ENCODE measurements at places on chromosomes 1 and 21. TPM values are rescaled to one million over a fixed set of nuclear protein-coding genes. Genes with fewer than 3 reads are reported as not detected.

DNA sequence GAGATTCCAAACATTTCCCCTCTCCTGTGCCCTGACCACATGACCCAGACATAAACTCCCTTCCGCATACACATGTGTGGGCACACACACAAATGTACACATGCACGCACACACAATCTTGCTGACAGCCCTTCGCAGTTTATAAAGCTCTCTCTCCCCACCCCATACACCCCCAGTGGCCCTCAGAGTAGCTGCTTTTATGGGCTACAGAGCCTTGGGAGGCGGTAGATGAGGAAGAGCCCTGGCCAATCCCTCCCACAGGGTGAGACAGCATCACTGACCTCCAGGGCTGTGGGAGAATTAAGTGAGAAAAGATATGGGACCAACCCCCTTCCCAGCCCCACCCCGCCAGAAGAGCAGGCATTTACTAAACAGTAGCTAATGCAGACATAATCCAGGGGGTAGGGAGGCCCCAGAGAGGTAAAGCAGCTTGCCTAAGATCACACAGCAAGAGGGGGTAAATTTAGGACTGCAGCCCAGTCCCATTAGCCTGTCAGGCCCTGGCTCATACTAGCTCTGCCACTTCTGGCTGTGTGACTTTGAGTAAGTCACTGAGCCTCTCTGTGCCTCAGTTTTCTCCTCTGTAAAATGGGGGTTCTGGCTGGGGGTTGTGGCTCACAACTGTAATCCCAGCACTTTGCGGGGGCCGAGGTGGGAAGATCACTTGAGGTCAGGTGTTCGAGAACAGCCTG lies 5.1 kb downstream of the SDC3 start:
- DNase-seq: no peak

DNA sequence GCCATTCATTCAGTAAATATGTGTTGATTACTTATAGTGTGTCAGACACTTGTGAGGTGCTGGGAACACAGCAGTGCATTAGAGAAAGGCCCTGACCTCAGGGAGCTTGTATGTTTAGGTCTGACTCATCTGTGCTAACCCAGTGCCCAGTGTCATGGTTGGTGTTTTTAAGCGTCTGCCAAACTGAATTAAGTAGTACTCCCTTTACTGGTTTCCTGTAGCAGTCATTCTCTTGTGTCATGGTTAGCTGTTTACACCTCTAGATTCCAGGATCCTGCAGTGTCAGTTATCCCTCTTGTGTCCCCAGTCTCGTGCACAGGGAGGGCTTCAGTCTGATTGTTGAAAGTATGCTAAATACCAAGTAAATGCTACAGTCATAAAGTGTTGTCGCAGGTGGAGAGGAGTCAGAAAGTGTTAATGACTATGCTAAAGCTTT lies 14.2 kb downstream of the UCK2 start:
- DNase-seq: no peak

DNA sequence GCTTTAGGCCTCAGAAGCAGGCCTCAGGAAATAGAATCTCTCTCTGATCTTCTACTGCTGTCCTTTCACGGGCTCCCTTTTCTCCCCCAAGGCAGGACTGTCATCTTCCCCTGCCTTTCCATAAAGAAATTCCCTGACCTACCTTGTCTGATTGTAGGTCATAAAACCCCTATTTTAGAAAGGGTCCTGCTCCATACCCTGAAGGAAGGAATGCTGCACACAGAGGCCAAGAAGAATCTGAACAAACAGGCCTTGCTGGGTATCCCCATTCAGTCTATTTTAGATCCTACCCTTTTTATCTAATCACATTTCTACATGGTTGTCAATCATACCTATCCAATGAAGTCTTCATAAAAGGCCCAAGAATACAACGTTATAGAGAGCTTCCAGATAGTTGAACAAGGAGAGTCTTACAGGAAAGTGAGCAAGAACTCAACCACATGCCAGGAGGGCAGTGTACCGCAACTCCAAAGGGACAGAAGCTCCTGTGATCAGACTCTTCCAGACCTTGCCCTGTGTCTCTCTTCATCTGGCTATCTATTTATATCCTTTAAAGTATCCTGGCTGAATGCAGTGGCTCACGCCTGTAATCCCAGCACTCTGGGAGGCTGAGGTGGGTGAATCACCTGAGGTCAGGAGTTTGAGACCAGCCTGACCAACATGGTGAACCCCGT lies 93.1 kb downstream of the SLC16A1 start:
- DNase-seq: no peak

DNA sequence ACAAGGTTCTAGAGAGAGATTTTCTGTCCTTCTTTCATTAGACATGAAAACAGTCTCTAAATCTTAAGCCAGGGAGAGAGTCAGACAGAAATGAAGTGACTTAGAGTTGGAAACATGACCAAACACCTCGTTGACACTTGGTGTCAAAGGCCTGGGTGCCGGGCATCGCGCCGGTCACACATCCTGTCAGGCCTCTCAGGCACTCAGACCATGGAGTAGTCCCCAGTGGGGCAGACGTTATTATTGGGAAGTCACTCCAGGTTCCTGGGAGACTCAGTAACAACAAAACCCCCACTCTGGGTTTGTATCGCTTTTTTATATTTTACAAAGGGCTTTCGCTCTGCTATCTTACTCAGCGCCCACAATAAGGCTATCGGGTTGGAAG lies 25.8 kb downstream of the KCNN3 start:
- no peak for DNase-seq

LCE2D gene
- total RNA-seq: not detected

- DNase-seq: no peak
Observed at GRCh38 chr1:43942411-43942810, 4.3 kb upstream of the IPO13 start.

WNT4 gene
- 0.22 TPM for total RNA-seq

DNA sequence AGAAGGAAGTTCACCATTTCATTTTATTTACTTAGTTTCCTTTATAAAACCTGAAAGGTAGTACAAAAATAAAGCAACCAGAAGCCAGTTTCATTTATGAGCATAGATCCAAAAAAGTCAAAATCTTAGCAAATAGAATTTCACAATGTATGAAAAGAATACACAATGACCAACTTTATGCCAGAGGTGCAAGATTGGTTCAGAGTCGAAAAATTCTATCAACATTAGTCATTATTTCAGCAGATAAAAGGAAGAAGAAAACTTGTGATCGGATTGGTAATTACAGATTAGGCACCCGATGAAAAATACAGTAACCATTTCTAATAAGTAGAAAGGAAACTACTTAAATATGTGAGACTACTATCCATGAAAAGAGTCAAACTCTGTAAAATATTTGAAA lies 89.1 kb downstream of the ITSN1 start:
- DNase-seq: no peak

PLEKHG5 gene
- total RNA-seq: 77.7 TPM

PAX7 gene
- not detected for total RNA-seq

HES3 gene
- not detected for total RNA-seq

ABCG1 gene
- total RNA-seq: 44.2 TPM

DNA sequence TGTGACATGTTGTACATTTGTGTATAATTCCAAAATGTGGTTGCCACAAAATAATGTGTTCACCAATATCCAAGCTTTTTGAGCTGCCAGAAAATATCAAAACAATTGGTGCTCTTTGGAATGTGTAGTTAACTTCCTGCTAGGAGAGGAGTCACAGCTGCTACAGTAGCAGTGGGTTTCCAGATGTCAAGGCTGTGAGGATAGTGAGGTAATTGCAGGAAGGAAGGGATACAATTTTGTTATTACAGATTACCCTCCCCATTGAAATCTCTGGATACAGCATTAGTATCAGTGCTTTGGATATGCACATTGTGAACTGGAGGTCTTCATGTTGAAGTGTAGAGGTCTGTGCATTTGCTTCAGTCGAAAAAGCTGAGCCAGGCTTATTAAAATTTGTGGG lies 253.2 kb downstream of the PTPRC start:
- DNase-seq: no peak

GFI1 gene
- 0.85 TPM for total RNA-seq

FNDC10 gene
- total RNA-seq: 2.4 TPM

GRCh38 chr1:44361478-44361877 lies 6.4 kb upstream of the ERI3 start:
- no peak for DNase-seq

DNA sequence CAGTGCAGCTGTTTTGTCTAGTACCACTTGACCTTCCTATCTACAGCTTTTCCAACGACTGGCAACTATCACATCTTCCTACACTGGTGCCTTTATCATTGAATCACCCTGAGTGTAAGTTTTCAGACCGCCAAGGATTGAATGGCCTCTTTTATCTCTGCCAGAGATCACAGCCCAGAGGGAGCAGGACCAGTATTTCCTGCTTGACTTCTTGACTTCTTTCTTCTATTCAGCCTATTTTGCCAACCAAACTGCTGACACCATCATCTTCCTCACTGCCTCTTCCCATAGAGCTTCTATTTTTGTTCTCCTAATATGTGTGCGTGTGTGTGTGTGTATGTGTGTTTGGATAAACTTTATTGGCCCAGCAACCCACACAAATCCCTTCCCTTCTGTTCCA lies 53.8 kb downstream of the SERBP1 start:
- no peak for DNase-seq

EVA1C gene
- 65.8 TPM for total RNA-seq

TTC24 gene
- total RNA-seq: not detected

PLA2G4A gene
- 4.8 TPM for total RNA-seq

CATSPERE gene
- 2.6 TPM for total RNA-seq

DNA sequence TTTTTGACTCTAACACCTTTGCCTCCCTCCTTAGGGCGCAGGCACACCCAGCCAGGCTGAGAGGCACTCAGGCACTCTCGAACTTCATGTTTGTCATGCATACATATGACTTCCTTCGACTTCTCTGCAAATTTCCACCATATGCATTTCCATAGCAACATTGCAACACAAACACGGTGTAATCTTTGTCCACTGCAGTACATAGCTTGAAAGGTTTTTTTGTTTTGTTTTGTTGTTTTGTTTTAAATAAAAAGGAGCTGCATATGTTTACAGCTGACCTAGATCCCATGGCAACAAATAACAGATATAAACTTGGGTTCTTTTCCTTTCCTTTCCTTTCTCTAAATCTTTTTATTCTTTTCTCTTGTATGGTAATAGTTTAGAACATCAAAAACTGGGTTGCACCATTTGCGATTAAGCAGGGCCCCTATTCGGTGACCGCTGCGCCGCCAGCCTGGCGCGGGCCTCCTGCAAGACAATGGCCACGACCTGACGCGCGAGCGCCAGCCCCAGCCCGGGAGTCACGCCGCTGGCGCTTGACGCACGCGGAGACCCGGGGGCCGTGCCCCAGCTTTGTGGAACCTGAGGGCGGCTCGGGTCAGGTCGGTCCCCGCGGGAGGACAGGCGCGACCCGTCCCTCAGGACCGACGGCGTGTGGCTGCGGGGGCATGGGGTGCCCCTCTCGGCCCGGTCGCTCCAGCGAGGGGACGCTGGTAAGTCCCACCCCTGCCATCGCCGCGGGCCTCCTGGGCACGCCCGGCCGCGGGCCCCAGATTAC lies 35.2 kb downstream of the CCN1 start:
- DNase-seq: no peak

MAP3K21 gene
- total RNA-seq: 1.6 TPM

DNA sequence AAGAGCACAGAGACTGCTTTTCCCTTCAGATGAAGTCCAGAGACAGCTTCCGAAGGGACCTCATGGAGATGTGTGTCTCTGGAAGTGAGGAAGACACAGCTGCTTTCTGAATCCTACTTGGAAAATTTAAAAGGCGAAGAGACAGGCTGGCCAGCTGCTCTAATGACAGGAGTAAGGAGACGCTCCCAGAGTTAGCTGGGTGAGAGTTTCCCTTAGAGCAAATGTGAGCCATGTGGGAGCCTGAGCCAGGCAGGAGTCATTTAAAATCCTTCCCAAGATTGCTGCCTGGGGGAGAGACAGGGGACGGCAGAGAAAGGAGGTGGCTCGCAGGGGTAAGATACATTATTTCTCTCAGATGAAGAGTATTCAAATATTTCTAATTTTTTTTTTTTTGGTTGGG lies 53.1 kb downstream of the ZNF326 start:
- no peak for DNase-seq
